ENCODE measurements at places on chromosomes 2 and 18.

DNA sequence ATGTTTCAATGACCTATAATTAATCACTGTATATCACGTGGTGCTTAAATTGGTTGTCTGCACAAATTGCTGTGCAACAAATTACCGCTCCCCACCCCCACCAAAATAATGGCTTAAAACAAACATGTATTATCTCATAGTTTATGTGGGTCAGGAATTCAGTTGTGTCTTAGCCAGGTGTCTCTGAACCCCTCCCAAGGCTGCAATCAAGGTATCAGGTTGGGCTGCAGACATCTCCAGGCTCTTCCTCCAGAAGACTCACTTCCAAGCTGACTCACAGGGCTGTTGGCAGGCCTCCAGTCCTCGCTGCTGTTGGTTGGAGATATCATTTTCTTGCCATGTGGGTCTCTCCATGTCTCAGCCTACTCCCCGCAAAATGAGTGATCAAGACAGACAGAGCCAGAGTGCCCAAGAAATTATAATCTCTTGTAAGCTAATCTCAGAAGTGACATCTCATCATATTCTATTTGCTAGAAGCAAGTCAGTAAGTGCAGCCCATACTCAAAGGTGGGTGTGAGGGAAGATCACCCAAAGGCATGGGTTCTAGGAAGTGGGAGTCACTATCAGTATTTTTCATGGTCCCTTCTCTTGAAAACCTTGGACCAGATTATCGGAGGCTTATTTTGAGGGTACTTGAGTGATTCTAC, 38.4 kb downstream of the SPC25 start:
- DNase-seq = no peak

DNA sequence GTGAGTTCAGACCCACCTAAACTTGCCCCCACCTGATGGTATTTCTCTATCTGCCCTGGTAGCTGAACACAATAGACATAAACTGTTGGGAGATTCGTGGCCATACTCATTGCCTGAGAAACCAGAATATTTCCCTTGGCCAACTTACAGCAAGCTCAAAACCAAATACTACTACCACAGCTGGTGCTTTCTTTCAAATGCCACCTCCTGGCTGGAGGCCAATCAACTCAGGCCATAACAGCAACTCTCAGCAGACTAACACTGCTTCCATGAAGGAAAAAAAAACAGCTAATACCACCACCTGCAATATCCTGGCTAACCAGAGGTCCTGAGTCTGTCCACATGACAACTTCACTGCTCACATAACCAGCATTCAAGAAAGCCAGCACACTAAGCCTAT, 373.1 kb downstream of the CMPK2 start:
- no peak for DNase-seq

DNA sequence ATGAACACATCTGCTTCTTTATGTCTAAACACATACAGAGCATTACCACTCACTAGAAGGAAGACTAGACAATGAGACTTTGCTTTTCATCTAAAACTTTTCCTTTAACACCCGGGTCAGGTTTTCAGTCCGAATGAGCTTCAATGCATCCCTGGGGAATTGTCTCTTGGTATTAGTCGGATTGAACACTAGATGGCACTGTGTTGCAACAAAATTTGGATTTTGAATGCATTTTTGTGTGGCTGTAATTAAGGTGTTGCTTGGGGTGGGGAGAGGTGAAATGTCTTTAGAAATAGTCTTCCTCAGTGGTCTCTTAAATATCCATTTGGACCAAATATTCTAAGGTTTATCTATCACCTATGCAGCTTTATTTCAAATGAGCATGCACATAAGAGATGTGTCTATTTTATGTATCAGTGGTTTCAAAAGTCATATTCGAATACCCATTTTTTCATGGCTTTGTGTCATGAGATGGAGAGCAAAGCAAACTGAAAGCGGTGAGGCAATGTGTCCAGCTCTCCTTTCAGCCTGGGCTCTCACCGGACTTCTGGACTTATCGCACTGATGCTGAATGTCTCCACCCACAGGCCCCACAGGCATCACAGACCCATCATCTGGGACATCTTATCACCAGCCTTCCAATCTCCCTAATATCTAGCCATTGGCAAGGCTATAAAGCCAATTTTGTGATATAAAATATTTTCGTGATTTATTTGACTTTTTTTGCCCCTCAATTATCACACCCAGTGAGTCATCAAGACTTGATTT, 510.3 kb downstream of the RNF144A start:
- peak; percentile 77 for DNase-seq

- DNase-seq = no peak
Observed at GRCh38 chr18:58432050-58432727, 196.7 kb downstream of the ALPK2 start.

GRCh38 chr2:149363958-149364357, 33.6 kb downstream of the LYPD6 start:
- no peak for DNase-seq

GRCh38 chr2:96325884-96326255, 753 bp downstream of the ITPRIPL1 start:
- DNase-seq = peak; percentile 53

All from CD4-positive, alpha-beta T cell treated with Interferon alpha-2 for 1 hour (primary cell).